Lower lobe of right lung (tissue), 2 donors: ENCODE measurements at places on chromosomes 7 and 10. TPM values are rescaled to one million over a fixed set of nuclear protein-coding genes. Genes with fewer than 3 reads are reported as not detected.

Gene PPP1R9A
- total RNA-seq: 28.9 TPM

- no peaks in the 10 kb centered on the region for H3K36me3 ChIP-seq
- no peak overlapping the region for H3K27ac ChIP-seq
- no peak for DNase-seq
- no peaks in the 10 kb centered on the region for H3K27me3 ChIP-seq
- no peak overlapping the region for H3K4me3 ChIP-seq
Measured at GRCh38 chr7:126780993-126781392, 471.7 kb downstream of the GRM8 start.

- no peaks in the 10 kb centered on the region for H3K27me3 ChIP-seq
- H3K36me3 ChIP-seq: no peaks in the 10 kb centered on the region
- peaks cover 10% of the 10 kb centered on the region for H3K4me1 ChIP-seq
- H3K4me3 ChIP-seq: no peak overlapping the region
- H3K27ac ChIP-seq: no peak overlapping the region
Measured at GRCh38 chr10:63129888-63130287, 3.2 kb upstream of the NRBF2 start.

- peaks cover 7% of the 10 kb centered on the region for H3K4me1 ChIP-seq
- no peaks in the 10 kb centered on the region for H3K36me3 ChIP-seq
- H3K4me3 ChIP-seq: no peak overlapping the region
- no peak for DNase-seq
Measured at GRCh38 chr7:152663148-152663740, 12.7 kb downstream of the XRCC2 start.

- no peaks in the 10 kb centered on the region for H3K4me1 ChIP-seq
- H3K36me3 ChIP-seq: no peaks in the 10 kb centered on the region
- no peak overlapping the region for H3K4me3 ChIP-seq
- no peak for DNase-seq
Measured at GRCh38 chr10:79628988-79629954, 18.5 kb downstream of the SFTPA1 start.

GRCh38 chr10:34094961-34095360 lies 720.1 kb downstream of the PARD3 start:
- H3K27me3 ChIP-seq: no peaks in the 10 kb centered on the region
- H3K4me3 ChIP-seq: no peak overlapping the region
- no peaks in the 10 kb centered on the region for H3K36me3 ChIP-seq

GRCh38 chr10:32190890-32191491 lies 134.8 kb upstream of the KIF5B start:
- no peaks in the 10 kb centered on the region for H3K4me1 ChIP-seq
- H3K36me3 ChIP-seq: no peaks in the 10 kb centered on the region
- DNase-seq: no peak
- no peak overlapping the region for H3K27ac ChIP-seq
- no peak overlapping the region for H3K4me3 ChIP-seq
